ENCODE measurements at places on chromosomes 5 and 9. TPM values are rescaled to one million over a fixed set of nuclear protein-coding genes. Genes with fewer than 3 reads are reported as not detected.

- DNase-seq, result no peak
- no peaks in the 10 kb centered on the region for H3K27me3 ChIP-seq
- H3K36me3 ChIP-seq, result no peaks in the 10 kb centered on the region
- no peak overlapping the region for H3K4me3 ChIP-seq
- H3K27ac ChIP-seq, result no peak overlapping the region
- no peaks in the 10 kb centered on the region for H3K4me1 ChIP-seq
Measured at GRCh38 chr5:169115461-169116124, 185.3 kb downstream of the SLIT3 start.

- no peak overlapping the region for H3K4me3 ChIP-seq
- no peak for DNase-seq
- H3K27me3 ChIP-seq, result no peaks in the 10 kb centered on the region
- H3K4me1 ChIP-seq, result no peaks in the 10 kb centered on the region
Measured at GRCh38 chr5:13660072-13660471, 284.4 kb downstream of the DNAH5 start.

The RNF180 gene
- 2.5 TPM for total RNA-seq

- no peak overlapping the region for H3K4me3 ChIP-seq
- H3K36me3 ChIP-seq, result no peaks in the 10 kb centered on the region
- no peak overlapping the region for H3K27ac ChIP-seq
- no peaks in the 10 kb centered on the region for H3K4me1 ChIP-seq
- DNase-seq, result no peak
Measured at GRCh38 chr5:10812218-10812617, 51.2 kb upstream of the DAP start.

- H3K27me3 ChIP-seq, result no peaks in the 10 kb centered on the region
- H3K4me1 ChIP-seq, result peaks cover 4% of the 10 kb centered on the region
- H3K27ac ChIP-seq, result peak overlapping the region; percentile 71
- peaks cover 13% of the 10 kb centered on the region for H3K36me3 ChIP-seq
Measured at GRCh38 chr5:146744068-146744745, 134.3 kb downstream of the PPP2R2B start.

GRCh38 chr9:23731353-23731752 lies 94.7 kb downstream of the ELAVL2 start:
- H3K27me3 ChIP-seq, result no peaks in the 10 kb centered on the region
- H3K4me1 ChIP-seq, result peaks cover 8% of the 10 kb centered on the region
- H3K27ac ChIP-seq, result no peak overlapping the region
- no peak for DNase-seq
- H3K36me3 ChIP-seq, result no peaks in the 10 kb centered on the region

DNA sequence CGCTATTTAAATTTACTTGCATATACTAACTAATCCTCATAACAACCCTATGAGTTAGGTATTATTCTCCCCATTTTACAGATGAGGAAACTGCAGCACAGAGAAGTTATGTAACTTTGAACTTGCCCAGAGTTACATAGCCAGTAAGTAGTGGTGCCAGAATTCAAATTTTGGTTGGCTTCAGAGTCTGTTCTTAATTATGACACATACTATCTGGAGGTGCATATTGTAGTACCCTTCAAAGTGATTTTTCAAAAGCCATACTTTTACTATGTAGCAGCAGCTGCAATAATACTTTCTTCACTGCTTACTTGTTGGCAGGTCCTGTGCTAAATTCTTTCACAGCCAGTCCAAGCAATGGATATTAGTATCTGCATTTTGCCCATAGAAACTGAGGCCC lies 16.4 kb downstream of the MAN2A1 start:
- no peak overlapping the region for H3K4me3 ChIP-seq
- H3K27ac ChIP-seq, result no peak overlapping the region
- no peaks in the 10 kb centered on the region for H3K27me3 ChIP-seq
- DNase-seq, result no peak

The PCDHB5 gene
- 2.9 TPM for total RNA-seq

GRCh38 chr9:120846251-120846889 lies 3.6 kb upstream of the PSMD5 start:
- no peak for DNase-seq
- H3K4me3 ChIP-seq, result no peak overlapping the region
- H3K27me3 ChIP-seq, result no peaks in the 10 kb centered on the region
- peaks cover 7% of the 10 kb centered on the region for H3K4me1 ChIP-seq
- H3K27ac ChIP-seq, result no peak overlapping the region

DNA sequence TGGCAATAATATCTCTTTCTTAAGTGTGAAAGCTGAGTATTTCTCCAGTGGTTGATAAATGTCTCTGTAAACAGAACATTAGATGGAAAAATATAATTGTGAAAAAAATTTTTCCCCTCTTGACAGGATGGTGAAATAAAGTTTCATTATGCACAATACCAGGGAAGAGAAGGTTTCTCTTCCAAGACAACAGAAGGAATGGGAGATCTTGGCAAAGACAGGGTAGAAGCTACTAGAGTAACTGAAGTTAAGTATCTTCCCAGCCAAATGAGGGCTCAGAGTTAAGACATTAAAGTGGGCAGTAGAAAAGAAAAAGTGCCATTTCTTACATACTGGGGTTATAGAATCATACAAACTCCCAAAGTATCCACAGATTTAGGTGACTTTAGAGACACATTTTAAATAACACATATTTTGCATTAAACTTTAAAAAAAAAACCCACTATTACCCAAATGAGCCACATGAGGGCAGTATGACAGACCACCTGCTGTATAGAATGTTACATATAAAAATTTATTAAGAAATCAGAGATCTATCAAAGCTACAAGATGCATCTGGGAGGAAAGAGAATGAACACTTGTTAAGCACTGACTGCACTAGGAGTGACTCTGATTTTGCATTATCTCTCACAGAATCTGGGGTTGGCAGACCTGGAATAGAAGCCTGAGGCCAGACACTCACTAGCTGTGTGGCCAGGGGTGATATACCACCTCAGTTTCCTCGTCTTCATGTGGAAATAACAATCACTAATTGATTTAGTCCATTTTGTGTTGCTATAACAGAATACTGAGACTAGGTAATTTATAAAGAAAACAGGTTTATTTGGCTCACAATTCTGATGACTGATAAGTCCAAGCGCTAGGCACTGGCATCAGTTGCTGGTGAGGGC lies 98.5 kb downstream of the ARSB start:
- H3K27me3 ChIP-seq, result no peaks in the 10 kb centered on the region
- no peak for DNase-seq
- H3K27ac ChIP-seq, result no peak overlapping the region
- no peaks in the 10 kb centered on the region for H3K36me3 ChIP-seq

Data from H9 (cell line).